CD14-positive monocyte (primary cell): ENCODE measurements at places on chromosomes 16 and 17. TPM values are rescaled to one million over a fixed set of nuclear protein-coding genes. Genes with fewer than 3 reads are reported as not detected.

The C16orf96 gene
- polyA plus RNA-seq = not detected

The CCDC137 gene
- polyA plus RNA-seq = 2.4 TPM

The IRF8 gene
- polyA plus RNA-seq = 157 TPM

The GPR142 gene
- not detected for polyA plus RNA-seq

The CHST5 gene
- not detected for polyA plus RNA-seq

The LPO gene
- not detected for polyA plus RNA-seq

The TSPOAP1 gene
- 0.18 TPM for polyA plus RNA-seq

The GPRC5C gene
- polyA plus RNA-seq = 1.9 TPM

The ASPA gene
- not detected in 2 replicates for polyA plus RNA-seq

The ZNF830 gene
- 4.2 TPM for polyA plus RNA-seq

The RAP1GAP2 gene
- 28.7 and 48.4 TPM in 2 replicates for polyA plus RNA-seq

The CLEC3A gene
- not detected in 2 replicates for polyA plus RNA-seq
